Breast epithelium (tissue), 4 donors: ENCODE measurements at places on chromosomes 5 and 9.

DNA sequence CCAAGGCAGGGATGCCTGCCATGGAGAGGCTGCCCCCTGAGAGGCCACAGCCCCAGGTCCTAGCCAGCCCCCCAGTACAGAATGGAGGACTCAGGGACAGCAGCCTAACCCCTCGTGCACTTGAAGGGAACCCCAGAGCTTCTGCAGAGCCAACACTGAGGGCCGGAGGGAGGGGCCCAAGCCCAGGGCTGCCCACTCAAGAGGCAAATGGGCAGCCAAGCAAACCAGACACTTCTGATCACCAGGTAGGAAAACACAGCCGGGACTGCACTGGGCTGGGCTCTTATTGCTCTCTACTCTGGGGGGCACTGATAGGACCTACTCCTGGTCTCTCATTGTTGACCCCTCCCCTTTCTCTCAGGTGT lies 3.2 kb downstream of the RELL2 start:
- DNase-seq = no peak

GRCh38 chr5:134140530-134141201 lies 26.2 kb downstream of the TCF7 start:
- peak; percentile 82 for DNase-seq

DNA sequence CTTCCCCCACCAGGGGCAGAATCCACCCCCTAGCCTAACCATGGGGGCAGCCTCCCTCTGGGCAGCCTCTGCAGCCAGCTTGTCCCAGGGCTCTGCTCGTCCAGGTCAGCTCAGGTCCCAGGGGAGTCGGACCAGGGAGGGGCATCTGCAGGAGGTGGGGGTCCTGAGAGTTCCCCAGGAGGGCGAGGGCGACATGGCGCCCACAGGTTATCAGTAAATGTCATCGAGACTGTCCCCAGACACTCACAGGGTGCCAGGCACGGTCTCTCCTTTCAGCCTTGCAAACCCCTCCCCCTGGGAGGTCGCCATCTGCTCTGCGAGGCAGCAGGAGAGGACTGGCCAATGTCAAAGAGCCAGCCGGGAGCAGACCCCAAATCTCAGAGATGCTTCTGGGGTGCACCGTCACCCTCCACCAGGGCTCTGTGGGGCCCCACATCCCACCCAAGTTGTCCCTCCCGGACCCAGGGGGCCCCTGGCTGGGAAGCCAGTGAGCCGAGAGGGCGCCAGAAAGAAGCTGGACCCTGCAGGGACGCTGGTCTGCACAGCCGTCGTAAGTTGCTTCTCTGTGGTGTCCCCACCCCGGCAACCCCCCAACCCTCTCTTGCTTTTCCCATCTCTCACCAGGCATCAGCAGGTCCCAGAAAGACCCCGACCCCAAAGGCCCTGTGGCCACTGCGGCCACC lies 69.3 kb downstream of the NTNG2 start:
- DNase-seq = no peak

GRCh38 chr5:62550103-62550502 lies 28.5 kb upstream of the LRRC70 start:
- DNase-seq = no peak

DNA sequence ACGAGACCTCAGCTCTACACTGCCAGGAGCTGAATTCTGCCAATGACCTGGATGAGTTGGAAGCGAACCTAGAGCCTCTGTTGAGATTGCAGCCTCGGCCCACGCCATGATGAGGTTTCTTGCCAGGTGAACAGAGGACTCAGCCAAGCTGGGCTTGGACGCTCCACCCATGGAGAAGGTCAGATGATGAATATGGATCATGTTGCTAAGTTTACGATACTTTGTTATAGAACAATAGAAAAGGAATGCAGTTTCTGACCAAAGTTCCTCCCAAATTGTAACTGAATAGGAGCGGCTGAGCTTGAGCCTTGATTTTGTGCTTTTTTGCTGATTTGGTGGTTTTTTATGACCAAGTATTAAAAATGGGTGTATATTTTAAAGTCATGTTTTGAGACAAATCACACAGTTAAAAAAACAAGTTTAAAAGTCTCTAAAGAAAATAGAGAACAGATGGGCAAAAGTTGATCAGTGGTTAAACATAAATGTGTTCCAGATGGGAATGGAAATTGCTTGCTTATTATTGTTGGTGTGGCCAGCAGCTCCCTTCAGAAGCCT lies 32.9 kb downstream of the ROPN1L start:
- no peak for DNase-seq

DNA sequence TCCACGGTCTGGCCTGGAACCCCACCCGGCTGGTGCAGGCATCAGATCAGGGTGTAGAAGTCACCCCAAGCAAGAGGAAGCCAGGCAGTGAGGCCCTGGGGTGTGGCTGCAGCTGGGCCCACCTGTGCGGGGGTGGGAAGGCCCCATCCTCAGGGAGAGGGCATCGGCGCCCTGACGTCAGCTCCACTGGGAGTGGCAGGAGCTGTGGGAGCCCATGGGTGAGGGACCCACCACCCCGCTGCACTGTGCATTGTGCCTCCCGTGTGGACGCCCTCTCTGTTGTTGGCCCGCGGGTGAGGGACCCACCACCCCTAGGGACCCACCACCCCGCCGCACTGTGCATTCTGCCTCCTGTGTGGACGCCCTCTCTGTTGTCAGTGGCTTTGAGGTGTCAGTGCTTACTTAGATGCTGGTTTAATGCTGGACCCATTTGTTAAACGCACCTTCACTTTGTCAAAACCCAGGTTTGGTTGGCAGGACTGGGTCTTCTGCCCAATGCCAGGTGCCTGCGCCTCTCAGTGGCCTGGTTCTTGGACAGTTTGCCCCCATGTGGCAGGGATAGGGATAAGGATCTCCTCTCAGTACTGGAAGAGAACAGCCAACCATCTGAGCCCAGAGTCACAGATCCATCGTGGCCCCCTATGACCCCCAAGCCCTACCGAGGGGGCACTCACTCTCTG lies 6.9 kb upstream of the EXOC3 start:
- DNase-seq = peak; percentile 31

DNA sequence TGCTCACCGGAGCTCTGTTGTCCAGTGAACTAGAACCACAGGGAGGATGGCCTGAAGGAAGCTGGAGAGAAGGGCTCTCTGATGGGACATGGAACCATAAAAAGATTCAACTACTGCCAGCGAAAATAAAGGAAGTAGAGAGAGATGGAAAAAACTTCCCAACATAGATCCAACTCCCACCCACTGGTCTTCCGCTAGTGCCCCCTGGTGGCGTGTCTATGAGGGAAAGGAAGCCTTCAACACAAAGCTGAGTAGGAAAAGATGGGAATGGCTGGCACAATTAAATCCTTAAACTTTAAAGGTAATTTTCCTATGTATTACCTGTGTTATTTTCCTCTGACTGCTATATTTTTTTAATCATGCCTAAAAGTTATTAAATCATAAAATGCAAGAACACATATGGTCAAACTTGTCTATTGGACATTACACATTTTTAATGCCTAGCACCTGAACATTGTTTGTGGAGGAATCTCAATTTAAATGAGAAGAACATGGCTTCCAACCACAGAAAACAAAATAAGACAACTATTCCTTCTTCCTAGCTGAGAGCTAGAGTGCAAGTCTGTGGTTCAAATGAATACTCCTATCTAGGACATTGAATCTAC lies 51.5 kb downstream of the CEP120 start:
- no peak for DNase-seq

- no peak for DNase-seq
These were observed 13.1 kb upstream of the ANXA1 start for GRCh38 chr9:73138516-73138915.

GRCh38 chr5:57509501-57510260 lies 27.1 kb upstream of the ACTBL2 start:
- DNase-seq = no peak

- peak; percentile 30 for DNase-seq
These were observed 316.4 kb downstream of the NR3C1 start for GRCh38 chr5:143086908-143087637.

- DNase-seq = no peak
These were observed 181.6 kb downstream of the DAB2IP start for GRCh38 chr9:121833061-121833460.

- peak; percentile 55 for DNase-seq
These were observed 4.0 kb downstream of the MAT2B start for GRCh38 chr5:163509291-163509951.
